Activated T-helper 1 cell treated with anti-CD3 and anti-CD28 coated beads, Interleukin-12 subunit alpha, Interleukin-12 subunit beta, Interleukin-2, Interleukin-4 antibody, amounts not matched to agents 30 ng/mL and 10 ng/mL and 1 ng/mL, durations not matched to agents 14 hours and 24 hours and 36 hours (primary cell): ENCODE measurements at places on chromosomes 4 and X.

DNA sequence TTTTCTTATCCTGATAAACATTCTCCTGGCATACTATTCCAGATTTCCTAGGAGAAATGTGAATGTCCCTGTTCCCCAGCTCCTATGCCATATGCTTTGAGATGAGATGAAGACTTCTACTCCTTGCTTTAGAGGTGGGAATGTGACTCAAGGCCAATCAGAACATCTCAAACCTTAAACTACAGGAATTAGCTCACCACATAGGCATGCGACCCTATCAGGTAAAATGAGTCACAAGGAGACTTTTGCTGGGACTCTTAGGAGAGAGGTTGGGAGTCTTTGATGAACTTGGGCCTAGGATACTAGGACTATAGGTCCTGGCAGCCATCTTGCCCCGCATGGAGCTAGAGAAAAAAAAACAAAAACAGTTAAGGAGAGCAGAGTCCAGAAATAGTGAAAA, 5.8 kb upstream of the USO1 start:
- no peak for DNase-seq

DNA sequence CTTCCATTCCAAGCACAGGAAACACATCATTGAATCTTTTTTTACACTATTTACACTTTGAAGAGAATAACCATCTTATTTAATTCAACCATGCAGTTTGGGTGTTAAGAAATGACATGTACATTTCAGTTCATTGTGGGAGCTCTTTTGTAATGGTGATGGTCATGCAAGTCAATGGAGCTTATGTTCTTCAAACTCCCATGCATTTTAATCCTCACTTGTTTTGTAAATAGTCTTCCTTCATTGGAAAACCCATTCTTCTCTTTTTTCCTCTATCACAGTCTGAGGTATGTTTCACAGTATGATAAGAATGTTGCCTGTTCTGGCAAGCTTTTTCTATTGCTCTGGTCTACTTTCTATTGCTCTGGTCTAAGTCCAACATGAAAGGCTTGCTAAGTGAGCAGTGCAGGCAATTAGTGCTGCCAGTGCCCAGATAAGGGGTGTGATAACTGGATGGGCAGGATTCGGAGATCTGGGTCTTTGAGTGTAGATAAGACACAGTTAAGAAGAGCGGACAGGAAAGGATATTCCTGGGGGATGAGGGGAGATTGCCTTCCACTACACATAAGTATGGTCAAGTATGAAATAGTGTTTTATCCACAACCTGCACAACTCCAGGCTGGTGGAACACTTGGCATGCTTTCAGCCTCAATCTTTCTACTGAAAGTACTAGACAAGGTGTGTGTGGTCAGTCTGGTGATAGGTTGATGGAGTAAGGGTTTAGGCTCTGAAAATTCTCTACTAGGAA, 17.1 kb downstream of the AFP start:
- no peak for DNase-seq

- no peak for DNase-seq
Observed at GRCh38 chr4:5018096-5018495, 1.2 kb downstream of the CYTL1 start.

GRCh38 chrX:65488495-65488894, 46.1 kb downstream of the LAS1L start:
- no peak for DNase-seq

- DNase-seq = no peak
Observed at GRCh38 chr4:44760142-44760898, 34.0 kb upstream of the GNPDA2 start.

GRCh38 chr4:41400296-41400695, 137.7 kb upstream of the LIMCH1 start:
- DNase-seq = no peak

DNA sequence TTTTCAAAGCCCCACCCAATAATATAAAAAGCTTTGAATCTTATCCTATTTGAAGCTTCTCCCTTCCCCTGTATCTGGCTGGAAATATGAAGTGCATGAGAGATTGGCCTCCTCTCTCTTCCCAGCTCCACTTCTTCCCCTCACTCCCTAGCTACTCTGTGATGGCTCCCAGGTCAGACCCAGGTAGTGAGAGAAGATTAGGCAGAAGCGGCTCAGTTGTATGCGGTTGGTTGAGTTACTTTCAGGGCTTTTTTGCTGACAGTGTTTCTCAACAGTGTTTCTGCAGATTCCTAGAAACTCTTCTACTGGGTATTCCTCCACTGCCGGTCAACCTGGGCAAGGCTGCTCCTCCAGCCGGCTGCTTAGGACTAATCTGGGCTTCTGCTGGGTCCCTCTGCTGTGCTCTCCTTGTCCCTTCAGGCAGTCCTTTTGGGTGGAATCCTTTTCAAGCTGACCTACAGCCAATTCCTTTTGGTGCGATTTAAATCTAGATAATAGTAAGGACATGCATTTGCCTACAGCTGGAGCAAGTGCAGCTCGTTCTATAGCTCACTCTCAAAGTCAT, 87.4 kb upstream of the SLC7A11 start:
- DNase-seq = no peak

- no peak for DNase-seq
Observed at GRCh38 chrX:16700734-16701133, 11.7 kb downstream of the CTPS2 start.

GRCh38 chr4:83708500-83709175, 172.7 kb downstream of the GPAT3 start:
- DNase-seq = no peak
